ENCODE measurements at places on chromosomes 3 and 15.

GRCh38 chr3:176141837-176142236, 1055.4 kb downstream of the TBL1XR1 start:
- no peaks in the 10 kb centered on the region for H3K27me3 ChIP-seq
- no peak for DNase-seq
- no peak overlapping the region for H3K4me3 ChIP-seq
- H3K4me1 ChIP-seq, result no peaks in the 10 kb centered on the region
- no peaks in the 10 kb centered on the region for H3K36me3 ChIP-seq

- H3K4me3 ChIP-seq, result no peak overlapping the region
- DNase-seq, result no peak
- no peak overlapping the region for H3K27ac ChIP-seq
- no peaks in the 10 kb centered on the region for H3K36me3 ChIP-seq
- no peaks in the 10 kb centered on the region for H3K4me1 ChIP-seq
- H3K27me3 ChIP-seq, result peaks cover 28% of the 10 kb centered on the region
These were observed 60.4 kb downstream of the KBTBD12 start for GRCh38 chr3:127975153-127976029.

DNA sequence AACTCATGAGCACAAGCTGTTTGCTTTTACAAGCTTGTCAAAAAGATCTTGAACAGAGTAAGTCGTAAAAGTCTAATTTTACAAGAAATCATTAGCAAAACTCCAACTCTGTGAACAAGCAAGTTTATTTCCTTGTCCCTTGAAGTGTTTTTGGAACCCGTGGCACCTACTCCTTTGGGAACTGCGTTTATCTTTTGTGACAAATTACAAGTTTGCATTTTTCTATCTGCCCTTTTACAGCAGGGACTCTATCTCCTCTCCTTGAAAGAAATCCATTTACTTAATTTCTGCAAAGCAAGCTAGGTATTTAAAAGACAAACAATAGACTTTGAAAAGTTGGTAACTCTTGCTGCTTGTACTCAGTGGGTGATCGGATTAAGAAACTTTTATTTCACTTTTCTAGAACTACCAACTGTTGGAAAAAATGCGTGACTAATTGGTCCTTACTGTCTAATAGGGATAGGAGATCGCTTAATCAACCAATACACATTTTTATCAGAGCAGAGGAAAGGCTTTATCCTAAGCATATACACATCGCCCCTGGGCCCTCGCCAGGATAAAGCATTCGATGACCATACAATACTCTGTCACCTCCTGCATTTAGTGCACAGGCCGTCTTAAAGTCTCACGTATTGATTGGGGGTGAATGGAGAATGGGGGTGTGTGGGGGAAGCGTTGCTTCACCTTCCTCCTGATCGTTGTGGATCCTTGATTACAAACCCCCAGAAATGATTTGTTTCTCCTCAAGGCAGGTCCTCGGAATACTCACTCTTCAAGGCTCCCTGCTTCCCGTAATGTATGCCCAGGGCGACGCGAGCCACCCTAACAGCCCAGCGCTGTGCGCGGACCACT, 1.7 kb downstream of the PRTG start:
- H3K27me3 ChIP-seq, result peaks cover 14% of the 10 kb centered on the region
- no peak for DNase-seq
- no peak overlapping the region for H3K4me3 ChIP-seq
- peaks cover 4% of the 10 kb centered on the region for H3K4me1 ChIP-seq
- H3K27ac ChIP-seq, result no peak overlapping the region

DNA sequence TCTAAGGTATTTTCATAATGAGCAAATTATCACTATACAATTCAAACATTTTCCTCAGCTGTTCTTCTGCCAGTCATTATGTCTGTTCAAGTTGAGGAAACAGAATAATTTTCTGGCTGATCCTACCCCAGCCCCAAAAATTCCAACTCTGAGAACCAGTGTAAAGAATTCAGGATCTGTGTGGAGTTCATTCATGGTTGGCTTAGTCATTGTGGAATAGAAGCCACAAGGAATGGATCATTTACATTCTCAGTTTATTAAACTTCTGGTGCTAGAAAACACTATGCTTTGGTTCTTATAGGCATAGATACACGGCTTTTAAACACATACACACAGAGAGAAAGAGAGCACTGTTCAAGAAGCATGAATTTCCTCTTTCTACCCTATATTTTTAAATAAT, 134.6 kb downstream of the CMSS1 start:
- no peaks in the 10 kb centered on the region for H3K36me3 ChIP-seq
- no peaks in the 10 kb centered on the region for H3K27me3 ChIP-seq
- DNase-seq, result no peak
- no peak overlapping the region for H3K4me3 ChIP-seq
- peak overlapping the region; percentile 4 for H3K27ac ChIP-seq
- peaks cover 21% of the 10 kb centered on the region for H3K4me1 ChIP-seq

- H3K27ac ChIP-seq, result no peak overlapping the region
- H3K36me3 ChIP-seq, result no peaks in the 10 kb centered on the region
- DNase-seq, result no peak
- H3K4me1 ChIP-seq, result peaks cover 15% of the 10 kb centered on the region
- no peak overlapping the region for H3K4me3 ChIP-seq
- no peaks in the 10 kb centered on the region for H3K27me3 ChIP-seq
These were observed 83.1 kb downstream of the GAP43 start for GRCh38 chr3:115706311-115706829.

DNA sequence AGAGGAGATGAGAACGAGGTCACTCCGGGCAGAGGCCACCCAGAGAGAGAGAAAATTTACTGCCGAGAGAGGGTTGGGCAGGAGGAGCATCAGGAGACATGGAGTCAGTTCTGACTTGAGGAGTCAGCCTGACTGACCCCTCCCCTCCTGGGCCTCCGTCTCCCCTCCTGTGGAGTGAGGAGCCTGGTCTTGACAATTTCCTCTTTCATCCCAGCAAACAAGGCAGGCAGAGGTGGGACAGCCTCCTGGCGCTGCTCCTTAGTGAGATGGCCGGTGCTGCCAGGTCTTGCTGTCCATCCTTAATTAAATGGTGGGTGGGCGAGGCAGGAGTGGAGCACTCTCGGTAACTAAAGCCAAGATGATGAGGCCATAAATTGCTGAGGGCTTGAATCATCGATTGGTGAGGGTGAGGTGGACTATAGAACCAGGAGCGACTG, 60.6 kb downstream of the CYP11A1 start:
- DNase-seq, result no peak
- H3K4me1 ChIP-seq, result peaks cover 33% of the 10 kb centered on the region
- H3K36me3 ChIP-seq, result no peaks in the 10 kb centered on the region
- H3K27ac ChIP-seq, result no peak overlapping the region
- no peak overlapping the region for H3K4me3 ChIP-seq

DNA sequence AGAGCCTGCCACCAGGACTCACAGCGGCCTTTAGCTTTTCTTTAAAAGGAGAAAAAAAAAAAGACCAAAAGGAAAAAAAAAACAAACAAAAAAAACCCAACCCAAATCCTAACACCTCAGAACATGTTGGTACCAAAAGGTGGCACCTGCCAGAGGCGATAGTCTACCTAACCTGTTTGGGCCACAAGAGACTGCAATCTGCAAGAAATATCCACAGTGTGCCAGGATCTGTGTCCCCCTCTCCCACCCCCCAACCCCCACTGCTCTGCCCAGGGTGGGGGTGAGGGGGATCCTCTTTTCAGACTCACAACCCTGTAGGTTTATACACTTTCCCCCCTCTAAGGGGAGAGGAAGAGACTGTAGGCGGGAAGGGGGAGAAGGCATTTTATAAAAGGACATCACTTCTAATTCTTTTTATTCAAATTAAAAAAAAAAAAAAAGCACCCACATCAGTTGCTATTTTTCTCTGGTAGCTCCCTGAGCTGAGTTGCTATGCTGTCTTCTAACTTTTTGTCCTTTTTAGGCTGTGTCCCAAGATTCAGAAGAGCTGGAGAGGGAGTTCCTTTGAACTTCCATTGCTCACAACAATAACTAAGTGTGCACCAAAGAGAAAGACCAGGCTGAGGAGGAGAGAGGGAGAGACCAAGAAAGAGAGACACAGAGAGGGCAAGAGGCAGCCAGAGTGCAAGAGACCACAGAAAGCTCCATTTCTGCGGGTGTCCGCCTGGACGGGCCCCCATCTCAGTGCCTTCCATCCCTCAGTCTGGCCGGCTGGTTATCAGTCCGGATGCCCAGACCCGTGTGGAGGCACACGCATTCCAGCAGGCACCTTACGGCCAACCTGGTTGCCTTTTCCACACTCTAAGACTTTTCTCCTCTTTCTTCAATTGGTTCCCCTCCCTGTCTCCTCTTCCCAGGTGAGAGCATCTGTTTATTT, 48.9 kb downstream of the TLE3 start:
- DNase-seq, result no peak
- H3K36me3 ChIP-seq, result peaks cover 42% of the 10 kb centered on the region
- no peaks in the 10 kb centered on the region for H3K4me1 ChIP-seq
- no peak overlapping the region for H3K27ac ChIP-seq

DNA sequence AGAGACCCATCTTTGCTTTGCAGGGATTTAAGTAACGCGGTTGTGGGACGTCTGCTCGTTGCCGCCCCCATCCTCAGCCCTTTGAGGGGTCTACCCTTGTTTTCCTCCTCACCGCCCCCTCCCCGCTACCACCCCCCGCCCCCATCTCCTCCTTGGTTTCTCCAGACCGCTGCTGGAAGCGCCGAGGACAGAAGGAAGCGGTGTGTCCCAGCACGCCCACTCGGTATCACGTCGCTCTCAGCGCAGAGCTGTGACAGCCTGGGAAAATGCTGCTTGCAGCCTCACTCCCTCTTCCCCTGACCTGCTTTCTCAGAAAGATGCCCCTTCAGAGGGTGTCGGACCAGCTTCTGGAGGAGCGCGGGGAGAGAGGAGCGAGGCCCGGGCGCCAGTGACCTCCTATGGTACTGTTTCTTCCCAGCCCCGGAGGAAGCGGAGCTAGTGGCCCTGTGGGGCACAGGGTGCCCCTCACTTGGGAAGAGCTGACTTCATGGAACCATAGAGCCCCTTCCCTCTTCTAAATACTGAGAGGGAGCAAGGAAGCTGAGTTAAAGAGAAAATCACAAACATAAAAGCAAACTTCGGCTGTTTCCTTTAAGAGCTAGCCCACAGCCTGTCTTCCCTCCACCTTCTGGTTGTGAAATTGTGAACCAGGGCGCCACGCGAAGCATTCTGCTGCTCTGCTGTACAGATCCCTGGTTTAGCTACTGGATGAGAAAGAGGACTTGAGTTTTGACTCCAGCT, 698 bp downstream of the IL1RAP start:
- peak overlapping the region; percentile 90 for H3K4me3 ChIP-seq
- no peaks in the 10 kb centered on the region for H3K27me3 ChIP-seq
- H3K36me3 ChIP-seq, result peaks cover 10% of the 10 kb centered on the region
- DNase-seq, result no peak
- peaks cover 27% of the 10 kb centered on the region for H3K4me1 ChIP-seq

DNA sequence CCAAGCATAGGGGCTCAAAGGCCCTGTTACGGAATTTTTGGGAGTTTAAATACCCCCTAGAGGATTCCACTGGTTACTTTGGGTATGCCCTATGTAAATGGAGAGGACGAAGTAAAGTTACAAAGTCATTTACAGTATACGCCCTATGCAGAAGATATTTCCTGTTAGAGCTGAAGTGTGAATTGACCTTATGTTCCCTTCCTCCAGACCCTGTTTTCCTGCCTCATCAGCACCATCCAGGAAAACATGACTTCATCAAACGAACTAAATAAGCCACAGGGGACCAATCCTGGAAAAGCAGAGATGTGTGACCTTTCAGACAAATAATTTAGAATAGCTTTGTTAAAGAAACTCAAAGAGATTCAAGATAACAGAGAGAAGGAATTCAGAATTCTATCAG, 177.4 kb downstream of the SQOR start:
- no peak for DNase-seq
- no peaks in the 10 kb centered on the region for H3K36me3 ChIP-seq
- no peaks in the 10 kb centered on the region for H3K27me3 ChIP-seq
- no peaks in the 10 kb centered on the region for H3K4me1 ChIP-seq
- no peak overlapping the region for H3K4me3 ChIP-seq
- no peak overlapping the region for H3K27ac ChIP-seq

DNA sequence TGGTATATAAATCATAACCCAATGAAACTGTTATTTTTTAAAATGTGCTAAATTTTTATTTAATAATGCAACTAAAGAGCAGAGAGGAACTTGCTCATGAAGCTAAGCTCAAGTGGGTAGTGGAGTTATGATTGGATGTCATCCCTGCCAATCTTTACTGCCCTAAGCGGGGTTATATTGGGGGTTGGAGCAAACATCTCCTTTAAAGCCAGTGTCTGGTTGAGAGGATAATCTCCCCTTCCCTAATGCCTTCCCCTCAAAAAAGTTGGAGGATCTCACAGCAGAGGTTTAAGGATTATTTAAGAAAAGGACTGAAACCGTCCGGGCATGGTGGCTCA, 32.1 kb upstream of the CLASP2 start:
- no peak overlapping the region for H3K27ac ChIP-seq
- H3K4me3 ChIP-seq, result no peak overlapping the region
- DNase-seq, result no peak
- no peaks in the 10 kb centered on the region for H3K27me3 ChIP-seq
- no peaks in the 10 kb centered on the region for H3K36me3 ChIP-seq

DNA sequence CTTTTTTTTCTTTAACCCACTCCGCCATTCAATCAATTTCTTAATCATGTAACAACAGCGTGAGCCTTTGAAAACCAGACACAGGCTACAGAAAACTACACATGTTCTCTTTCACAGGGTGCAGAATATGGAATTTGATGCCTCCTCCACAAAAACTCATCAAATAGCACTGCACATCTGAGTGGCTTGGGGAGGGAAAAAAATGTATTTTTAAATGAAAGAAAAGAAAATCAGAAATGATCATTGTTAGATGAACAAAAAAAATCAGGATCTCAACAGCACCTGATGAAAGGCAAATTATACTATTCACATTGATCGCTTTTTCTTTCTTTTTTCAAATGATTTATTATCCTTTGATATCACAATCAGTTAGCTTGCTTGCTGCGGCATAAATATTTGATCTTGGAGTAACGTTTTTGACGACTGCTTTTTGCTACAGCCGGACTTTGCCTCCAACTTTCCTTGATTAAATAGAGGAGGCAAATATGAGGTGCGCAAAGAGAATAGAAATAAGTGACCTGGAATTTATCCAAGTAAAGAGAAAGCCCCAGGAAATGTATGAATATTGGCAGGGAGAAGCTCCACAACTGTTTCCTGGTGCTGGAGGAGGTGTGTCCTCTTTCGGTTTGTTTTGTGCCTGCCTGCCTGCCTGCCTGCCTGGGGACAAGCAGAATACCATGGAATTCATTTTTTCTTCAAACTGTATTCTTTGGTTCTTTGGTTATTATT, 63.1 kb downstream of the EDEM1 start:
- no peaks in the 10 kb centered on the region for H3K4me1 ChIP-seq
- H3K36me3 ChIP-seq, result no peaks in the 10 kb centered on the region
- H3K4me3 ChIP-seq, result no peak overlapping the region
- peaks cover 8% of the 10 kb centered on the region for H3K27me3 ChIP-seq
- H3K27ac ChIP-seq, result no peak overlapping the region

DNA sequence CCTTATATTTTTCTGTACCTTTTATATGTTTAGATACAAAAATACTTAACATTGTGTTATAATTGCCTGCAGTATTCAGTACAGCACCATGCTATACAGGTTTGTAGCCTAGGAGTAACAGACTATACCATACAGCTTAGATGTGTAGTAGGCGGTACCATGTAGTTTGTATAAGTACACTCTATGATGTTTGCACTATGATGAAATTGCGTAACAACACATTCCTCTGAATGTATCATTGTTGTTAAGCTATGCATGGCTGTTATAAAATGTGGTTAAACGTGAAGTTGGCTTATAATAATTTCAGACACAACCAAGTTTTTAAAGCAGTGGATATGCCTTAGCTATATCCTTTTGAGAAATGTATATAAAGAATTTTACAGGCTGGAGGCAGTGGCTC, 328.3 kb downstream of the PLCL2 start:
- H3K27me3 ChIP-seq, result no peaks in the 10 kb centered on the region
- H3K36me3 ChIP-seq, result peaks cover 2% of the 10 kb centered on the region
- DNase-seq, result no peak
- H3K4me1 ChIP-seq, result no peaks in the 10 kb centered on the region
- no peak overlapping the region for H3K4me3 ChIP-seq
- H3K27ac ChIP-seq, result no peak overlapping the region

GRCh38 chr15:44956388-44956787, at the start of gene TERB2:
TSS of gene TERB2 (plus strand) at chr15:44956687. CDS start at chr15:44956719, 32 bp downstream.
- H3K4me3 ChIP-seq, result no peak within 1 kb of the TSS
- no peak within 1 kb of the TSS for H3K27ac ChIP-seq
- no peak for DNase-seq
